ENCODE measurements at places on chromosomes 5 and 9. TPM values are rescaled to one million over a fixed set of nuclear protein-coding genes. Genes with fewer than 3 reads are reported as not detected.

- DNase-seq: no peak
Measured at GRCh38 chr9:130244548-130245165, 20.9 kb upstream of the HMCN2 start.

LECT2 gene
- not detected for total RNA-seq

- DNase-seq: no peak
Measured at GRCh38 chr9:136424750-136425362, 14.4 kb downstream of the PMPCA start.

GCNT4 gene
- total RNA-seq: 0.27 TPM

DNA sequence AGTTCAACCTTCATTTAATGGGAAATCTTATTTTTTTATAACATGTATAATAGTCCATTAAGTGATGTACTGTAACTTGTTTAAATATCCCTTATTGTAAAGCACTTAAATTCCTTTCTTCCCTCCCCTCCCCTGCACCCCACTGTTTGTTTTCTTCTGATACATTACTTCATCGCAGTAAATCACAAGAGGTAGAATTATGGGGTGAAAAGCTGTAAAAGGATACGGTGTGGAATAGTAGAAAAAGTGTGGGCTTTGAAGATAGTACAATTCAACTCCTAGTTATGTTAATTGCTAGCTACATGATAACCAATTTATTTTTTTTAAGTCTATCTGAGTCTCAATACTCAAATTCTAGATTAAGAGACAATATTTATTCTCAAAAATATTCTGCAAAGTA lies 41.9 kb upstream of the MACIR start:
- no peak for DNase-seq

- DNase-seq: peak; percentile 88
Measured at GRCh38 chr9:129889941-129890717, 54.9 kb downstream of the USP20 start.

IFNB1 gene
- under 0.01 TPM for total RNA-seq

GRCh38 chr5:80246001-80246758 lies 9.7 kb downstream of the SERINC5 start:
- DNase-seq: no peak

Measured in hematopoietic multipotent progenitor cell (in vitro differentiated cells).